Left kidney (tissue), 8 donors: ENCODE measurements at places on chromosomes 12 and 14.

GRCh38 chr12:124551268-124552144 lies 15.9 kb downstream of the NCOR2 start:
- DNase-seq, result peak; percentile 83

- DNase-seq, result no peak
These were observed 2.1 kb upstream of the SLC2A13 start for GRCh38 chr12:40107803-40108620.

GRCh38 chr14:65745396-65746190 lies 333.1 kb downstream of the FUT8 start:
- no peak for DNase-seq

DNA sequence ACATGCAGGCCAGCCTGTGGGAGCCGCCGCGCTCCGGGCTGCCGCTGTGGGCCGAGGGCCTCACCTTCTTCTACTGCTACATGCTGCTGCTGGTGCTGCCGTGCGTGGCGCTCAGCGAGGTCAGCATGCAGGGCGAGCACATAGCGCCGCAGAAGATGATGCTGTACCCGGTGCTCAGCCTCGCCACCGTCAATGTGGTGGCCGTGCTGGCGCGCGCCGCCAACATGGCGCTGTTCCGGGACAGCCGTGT lies 2.9 kb downstream of the TMEM121 start:
- DNase-seq, result no peak

DNA sequence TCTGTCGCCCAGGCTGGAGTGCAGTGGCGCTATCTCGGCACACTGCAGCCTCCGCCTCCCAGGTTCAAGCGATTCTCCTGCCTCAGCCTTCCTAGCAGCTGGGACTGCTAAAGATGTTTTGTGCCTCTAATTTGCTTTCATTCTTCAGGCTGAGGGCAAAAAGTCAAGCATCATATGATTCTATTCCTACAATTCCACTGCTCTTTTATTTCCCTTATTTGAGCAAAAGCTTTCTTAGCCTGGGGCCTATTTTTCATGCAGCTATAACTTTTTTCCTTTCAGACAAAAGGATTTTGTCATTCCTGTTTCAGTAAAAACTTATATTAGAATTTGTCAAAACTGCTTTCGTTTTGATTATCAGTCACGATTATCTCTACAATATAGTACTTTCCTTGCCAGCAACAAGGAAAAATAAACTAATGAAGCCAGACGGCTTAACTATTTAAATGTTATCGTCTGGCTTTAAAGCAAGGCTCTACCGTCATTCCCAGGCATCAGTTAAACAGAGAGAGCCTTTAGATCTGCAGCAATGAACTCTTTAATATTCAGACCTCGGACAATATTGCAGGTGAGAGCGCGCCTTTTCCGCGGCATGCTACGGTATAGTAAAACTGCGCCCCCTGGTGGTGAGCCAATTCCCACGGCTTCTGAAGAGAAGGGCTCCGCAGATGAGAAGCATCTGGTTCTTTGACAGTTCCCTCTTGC lies 1.4 kb upstream of the SLC2A13 start:
- peak; percentile 80 for DNase-seq

DNA sequence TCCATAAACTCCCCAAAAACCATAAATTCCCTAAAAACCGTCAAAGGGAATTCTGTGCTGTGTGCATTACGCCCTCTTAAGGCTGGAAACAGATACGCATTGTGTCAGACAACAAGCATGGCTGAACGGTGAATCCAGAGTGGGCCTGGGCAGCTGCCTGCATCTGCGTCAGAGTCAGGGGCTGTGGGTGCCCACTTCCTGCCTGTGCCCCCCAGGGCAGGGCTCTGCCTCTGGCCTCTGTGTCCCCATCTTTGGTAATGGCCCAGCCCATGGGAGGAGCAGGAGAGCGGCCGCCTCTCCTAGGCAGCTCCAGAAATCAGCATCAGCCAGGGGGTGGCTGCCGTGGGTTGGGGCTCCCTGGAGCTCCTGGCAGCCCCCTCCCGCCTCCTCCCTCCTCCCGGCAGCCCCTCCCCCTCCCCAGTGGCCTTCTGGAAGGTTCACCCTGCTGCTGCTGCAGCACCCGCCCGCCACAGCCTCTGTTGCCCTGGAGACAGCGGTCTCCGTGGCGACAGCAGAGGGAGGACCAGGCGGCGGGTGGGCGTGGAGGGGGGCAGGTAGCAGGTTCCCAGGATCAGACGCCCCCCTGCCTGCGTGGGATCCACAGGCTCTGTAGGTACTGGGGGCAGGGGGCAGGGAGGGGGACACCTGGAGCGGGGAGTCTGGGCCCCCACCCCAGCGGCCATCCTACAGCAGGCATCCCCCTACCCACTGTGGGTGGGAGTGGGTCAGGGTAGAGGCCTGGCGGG lies 5.9 kb downstream of the MMP17 start:
- DNase-seq, result no peak

DNA sequence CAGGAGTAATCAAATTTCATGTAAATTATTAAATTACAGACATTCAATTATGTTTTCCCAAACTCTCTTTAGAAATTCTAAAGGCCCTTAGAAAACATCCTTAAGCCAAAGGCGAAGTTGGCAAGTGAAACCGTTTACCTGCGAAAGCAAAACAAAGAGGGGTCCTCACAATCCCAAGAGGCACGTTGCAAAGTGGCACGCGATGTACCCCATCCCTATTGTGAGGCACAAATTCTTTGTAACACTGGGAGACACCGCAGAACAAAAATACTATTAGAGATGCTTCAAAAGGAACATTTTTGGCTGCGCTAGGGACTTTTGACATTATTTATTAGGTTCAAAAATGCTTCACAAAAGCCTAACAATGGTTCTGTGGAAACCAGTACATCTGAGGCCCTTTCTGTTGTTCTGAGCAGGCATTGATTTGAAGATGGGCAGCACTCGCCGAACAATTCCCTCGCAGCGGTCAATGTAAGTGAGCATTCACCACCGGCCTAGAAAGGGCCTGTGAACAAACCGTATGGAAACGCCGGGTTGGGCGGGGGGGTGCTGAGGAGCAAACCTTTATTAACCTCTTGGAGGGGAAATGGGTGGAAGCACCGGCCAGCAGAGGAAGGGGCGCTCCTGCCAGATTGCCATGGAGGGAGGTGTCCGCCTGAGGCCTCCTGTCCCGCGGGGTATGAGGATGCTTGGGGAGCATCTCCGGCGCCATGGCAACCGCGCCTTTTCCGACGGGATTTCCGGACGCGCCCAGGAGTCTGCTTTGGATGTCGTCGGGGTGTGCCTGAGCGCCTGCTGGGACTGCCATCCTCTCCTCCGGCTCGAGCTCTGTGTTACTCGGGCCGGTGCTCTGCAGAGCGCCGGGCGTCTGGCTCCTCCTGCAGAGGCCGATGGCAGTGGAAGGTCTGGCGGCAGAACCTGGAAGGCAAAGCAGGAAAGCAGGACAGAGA lies 193.9 kb downstream of the C12orf42 start:
- DNase-seq, result no peak

DNA sequence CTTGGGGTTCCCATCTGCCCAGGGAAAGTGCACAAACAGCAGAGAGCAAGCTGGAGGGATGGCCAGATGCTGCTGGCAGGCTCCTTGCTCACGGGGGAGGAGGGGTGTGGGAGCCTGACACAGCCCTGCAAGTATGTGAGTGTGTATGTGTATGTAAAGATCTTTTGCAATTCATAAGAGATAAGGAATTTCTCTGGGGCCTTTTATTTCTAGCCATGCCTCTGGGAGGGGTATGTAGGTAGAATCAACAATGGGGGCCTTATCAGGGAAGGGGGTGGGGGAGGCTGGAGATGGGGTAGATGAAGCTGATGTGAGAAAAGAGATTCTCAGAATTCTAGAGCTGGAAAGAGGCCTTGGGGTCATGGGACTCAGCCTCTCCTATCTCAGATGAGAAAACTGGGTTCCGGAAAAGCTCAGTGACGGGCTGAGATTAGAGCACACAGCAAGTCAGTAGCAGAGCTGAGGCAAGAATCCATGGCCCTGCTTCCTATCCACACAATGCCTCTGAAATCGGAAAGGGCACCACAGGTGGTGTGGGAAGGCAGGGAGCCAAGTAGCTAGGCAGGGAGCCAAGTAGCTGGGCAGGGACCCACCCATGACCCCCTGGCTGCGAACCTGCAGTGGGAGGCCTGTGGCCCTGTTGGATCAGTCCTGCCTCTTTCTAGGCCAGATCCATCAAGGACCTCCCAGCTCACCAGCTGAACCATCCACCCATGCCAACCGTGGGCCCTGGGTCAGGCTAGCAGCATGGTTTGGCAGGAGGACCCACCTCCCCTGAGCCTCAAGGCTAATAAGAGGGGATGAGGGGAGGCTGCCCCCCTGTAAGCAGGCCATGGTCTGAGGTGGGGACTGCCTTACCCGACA lies 54.7 kb downstream of the PLEKHG3 start:
- no peak for DNase-seq

DNA sequence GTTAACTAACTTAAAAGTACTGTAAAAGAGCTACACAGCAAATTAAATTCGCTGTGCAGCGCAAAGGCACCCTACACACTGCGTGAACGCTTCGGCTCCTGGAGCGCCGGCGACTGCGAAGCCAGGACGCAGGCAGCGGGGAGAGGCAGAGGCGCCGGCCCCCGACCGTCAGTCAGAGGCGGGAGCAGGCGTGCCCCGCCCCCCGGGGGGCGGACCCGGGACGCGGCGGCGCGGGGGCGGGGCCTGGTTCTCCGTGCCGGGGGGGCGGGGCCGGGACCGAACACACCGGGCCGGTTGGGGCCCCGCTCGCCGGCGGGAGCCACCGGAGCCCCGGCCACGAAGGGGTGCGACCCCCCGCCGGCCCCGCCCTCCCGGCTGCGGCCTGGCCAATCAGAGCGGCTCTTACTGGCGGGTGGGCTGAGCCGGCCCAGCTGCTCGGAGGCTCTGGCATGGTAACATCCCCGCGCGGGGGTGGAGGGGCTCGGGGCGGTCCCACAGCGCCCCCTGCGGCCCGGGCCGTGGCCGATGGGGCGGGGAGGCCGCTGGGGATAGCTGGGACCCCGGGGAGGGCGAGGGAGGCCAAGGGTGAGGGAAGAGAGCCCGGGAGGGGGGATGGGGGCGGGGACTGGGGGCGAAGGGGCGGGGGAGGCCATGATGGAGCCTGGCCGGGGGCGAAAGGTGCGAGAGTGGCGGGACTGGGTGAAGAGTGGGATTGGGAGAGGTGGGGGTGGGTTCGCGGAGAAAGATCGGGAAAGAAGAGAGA lies at the start of gene PRPF40B:
Gene PRPF40B (plus strand): TSS at position 420 of the 763 bp plus-strand sequence. CDS start 30 bp downstream, at position 450.
- peak; percentile 79 for DNase-seq

- DNase-seq, result no peak
These were observed 42.9 kb downstream of the TESPA1 start for GRCh38 chr12:54941659-54942058.

- no peak for DNase-seq
These were observed 31.9 kb upstream of the FOS start for GRCh38 chr14:75246546-75247285.

DNA sequence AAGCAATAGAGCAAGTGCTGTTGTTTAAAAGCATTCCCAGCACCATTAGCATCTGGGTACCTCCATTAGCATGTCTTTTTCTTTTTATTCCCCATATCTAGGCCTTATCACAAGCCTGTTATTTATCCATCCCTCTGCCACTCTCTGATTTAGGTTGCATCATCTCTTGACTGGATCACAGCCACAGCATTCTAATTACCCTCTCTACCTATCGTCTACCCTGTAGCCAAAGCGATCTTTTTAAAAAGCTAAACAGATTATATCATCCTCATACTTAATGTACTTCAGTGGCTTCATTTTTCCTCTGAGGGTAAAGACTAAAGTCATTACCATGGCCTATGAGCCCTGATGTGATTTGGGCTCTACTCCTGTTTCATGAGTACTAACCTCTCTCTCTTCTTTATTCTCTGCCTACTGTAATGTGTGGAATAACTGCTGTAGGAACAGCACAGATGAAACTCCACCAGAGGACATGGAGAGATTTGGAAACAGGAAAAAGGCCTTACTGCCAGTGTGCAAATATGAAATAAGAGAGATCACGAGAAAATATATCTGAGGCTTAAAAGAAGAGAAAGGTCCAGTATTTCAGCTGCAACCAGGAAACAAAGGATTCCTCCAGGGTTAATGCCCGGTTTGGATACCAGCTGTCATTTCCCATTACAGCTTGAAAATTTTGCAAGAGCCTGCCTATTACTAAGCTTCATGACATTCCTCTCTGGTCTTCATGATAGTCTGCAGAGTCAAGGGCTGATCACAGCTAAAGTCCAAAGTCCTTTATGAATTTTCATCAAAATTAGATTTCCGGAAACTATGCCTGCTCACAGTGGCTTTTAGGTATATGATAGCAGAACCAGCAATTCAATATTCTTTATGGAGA lies 422.5 kb upstream of the PDE3A start:
- no peak for DNase-seq

DNA sequence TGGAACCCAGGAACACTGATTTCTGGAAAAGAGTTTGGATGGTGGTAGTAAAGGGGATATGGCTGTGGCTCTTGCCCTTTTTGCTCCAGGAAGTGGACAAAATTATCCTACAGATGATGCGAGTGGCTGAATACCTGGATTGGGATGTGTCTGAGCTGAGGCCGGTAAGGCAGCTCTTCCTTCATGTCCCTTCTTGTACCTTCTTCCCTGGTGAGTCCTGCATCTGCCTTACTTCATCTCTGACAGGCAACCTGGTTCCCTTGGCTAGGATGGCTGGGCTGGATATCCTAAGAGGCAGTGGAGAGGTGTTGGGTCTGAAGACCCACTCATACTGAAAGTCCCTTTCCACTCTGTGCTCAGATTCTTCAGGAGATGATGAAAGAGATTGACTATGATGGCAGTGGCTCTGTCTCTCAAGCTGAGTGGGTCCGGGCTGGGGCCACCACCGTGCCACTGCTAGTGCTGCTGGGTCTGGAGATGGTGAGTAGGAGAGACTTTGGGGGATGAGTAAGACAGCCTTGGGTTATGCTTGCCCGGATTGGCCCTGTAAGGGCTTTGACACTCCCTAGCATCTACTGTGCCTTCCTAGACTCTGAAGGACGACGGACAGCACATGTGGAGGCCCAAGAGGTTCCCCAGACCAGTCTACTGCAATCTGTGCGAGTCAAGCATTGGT lies 8.0 kb downstream of the DGKA start:
- DNase-seq, result no peak

- DNase-seq, result no peak
These were observed 167.2 kb upstream of the ATP2B1 start for GRCh38 chr12:89875809-89876208.

DNA sequence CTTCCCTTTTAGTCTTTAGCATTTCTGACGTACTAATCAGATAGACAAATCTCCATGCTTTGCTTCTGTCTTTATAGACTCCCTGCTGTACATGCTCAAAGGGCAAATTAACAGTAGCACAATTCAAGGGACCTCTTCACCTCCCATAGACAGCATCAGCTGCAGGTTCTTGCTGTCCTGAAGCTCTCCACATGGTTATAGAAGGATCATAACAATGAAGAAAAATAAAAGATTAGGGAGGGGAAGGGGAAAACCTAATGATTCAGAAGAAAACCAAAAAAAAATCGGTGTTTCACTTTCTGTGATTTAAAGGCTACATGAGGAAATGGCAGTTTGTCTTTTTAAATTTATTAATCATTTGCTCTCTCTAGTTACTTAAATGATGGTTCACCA lies 155.5 kb downstream of the PTCSC3 start:
- no peak for DNase-seq

- DNase-seq, result no peak
These were observed 41.1 kb downstream of the GPR19 start for GRCh38 chr12:12654691-12655460.
